ENCODE measurements at places on chromosomes 3 and 15.

DNA sequence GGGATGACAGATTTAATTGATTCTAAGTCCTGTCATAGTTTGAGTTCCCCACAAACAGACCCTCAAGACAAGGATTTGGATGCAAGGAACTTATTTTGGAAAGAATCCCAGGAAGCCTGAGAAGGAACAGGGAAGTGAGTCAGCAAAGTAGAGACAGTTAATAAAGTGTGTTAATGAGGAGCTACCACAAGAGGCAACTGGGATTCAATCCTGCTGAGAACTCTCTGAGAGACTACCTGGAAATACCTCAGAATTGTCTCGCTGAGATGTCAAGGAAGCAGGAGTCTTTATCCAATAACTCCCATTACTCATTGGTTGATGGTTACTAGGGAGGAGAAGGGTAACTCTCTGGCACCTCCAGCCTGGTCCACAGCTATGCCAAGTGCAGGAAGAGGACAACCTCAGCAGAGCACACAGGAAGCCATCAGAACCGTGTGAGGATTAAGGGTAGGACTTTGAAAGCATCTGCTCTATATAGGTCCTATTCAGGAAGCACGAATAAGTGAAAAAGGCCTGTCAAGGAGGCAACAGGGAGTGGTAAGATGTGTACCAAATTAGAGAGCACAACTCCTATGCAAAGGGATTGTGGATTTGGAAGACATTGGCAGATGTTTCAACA lies 311.1 kb upstream of the KCNH8 start:
- DNase-seq = no peak

GRCh38 chr15:32120577-32121383 lies 90.5 kb downstream of the CHRNA7 start:
- DNase-seq = no peak

- DNase-seq = no peak
Measured at GRCh38 chr15:66855041-66855440, 153.0 kb downstream of the SMAD6 start.

DNA sequence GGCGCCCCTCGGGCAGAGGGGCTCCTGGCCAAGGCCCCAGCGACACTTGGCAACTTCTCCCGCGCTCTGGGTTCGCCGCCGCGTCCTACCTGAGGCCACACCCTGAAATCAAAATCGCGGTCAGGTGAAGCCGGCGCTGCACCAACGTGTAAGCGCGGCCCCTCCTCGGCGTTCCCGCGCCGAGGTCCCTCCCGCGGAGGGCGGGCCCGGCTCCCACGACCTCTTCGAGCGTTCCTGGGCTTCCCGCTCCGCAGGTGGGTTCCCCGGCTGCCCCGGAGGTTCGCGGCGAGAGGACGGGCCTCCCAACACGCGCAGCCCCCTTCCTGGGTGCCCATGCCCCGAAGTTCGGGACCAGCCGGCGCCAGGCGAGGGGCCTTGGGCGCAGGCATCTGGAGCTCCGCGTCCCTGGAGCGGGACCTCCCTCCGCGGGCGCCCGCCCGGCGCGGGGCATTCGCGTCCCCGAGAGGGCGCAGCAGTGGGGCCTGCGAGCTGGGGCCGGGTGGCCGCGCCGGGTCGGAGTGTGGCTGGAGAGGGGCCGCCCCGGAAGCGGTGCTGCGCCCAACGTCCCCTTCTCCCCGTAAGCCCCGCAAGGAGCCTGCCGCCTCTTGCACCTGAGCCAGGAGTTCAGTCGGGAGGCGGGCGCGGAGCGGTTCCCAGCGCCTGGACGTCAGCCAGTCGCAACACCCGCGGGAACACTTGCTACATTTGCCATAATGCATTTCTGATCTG lies 13.7 kb downstream of the PAK6 start:
- DNase-seq = no peak

GRCh38 chr3:5250467-5251195 lies 63.1 kb downstream of the EDEM1 start:
- no peak for DNase-seq

DNA sequence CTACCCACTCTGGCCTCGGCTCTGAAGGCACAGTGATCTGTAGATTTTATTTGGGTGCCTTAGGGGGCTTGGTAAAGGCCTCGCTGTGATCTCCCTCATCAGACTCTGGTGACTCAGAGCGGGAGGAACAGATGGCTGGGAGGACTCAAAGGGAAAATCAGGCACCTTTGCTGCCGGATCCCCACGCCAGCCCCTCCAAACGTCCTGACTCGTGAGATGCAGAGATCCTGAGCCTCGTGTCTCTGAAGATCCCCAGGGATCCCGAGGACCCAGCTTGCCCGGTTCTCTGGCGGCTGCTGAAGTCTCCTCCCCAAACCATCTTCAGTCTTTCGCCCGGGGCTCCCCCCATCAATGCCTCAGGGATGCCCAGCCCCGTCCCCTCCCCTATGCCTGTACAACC lies 32.8 kb downstream of the MUC20 start:
- no peak for DNase-seq

- no peak for DNase-seq
Measured at GRCh38 chr3:181629029-181629428, 82.7 kb upstream of the SOX2 start.

GRCh38 chr3:172272698-172273097 lies 175.6 kb downstream of the GHSR start:
- DNase-seq = no peak

GRCh38 chr3:107032111-107032510 lies 345.1 kb upstream of the CCDC54 start:
- DNase-seq = no peak

GRCh38 chr3:111652492-111653180 lies 57.5 kb upstream of the ZBED2 start:
- DNase-seq = no peak

GRCh38 chr3:48859206-48859605 lies 11.5 kb upstream of the PRKAR2A start:
- DNase-seq = no peak

DNA sequence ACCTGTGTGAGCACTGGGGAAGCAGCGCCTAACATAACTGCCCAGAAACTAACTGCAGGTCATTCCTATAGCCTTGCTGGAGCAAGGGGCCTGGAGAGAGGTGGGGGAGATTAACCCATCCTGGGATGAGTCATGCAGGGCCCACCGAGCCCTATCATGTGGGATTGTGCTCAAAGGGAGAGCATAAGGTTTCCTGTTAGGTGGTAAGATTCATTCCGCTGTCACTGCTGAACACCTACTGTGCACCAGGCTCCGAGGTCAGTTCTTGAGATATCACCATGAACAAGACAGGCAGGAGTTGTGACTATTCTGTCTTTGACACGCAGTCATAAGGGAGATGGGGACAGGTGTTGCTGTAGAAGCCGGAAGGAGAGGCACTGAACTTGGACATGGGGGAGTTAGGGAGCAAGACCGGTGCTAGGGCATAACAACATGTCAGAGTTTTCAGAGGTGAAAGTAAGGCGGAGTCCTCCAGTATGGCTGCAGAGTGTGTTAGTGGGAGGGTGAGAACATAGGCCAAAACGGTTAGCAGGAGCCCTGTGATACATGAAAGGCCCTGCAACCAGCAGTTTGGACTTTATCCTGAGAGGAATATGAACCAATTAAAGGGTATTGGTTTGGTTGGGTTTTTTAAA lies 2.4 kb downstream of the SLC25A38 start:
- no peak for DNase-seq

DNA sequence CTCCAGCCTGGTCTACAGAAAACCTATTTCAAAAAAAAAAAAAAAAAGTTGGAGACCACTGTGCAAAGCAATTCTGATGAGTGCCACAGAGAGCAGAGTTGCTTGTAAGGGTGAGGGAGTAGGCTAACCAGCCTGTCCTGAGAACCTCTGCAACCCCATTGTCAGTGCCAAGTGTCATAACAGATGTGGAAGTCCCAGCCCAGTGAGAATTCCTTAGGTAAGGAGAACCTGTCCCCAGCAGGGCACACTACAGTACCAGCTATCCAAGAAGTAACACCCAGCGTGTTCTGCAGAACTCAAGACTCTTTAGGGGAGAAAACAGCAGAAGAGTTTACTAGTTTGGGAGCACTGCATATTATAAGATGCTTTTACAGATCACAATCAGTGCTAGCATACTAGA lies 156.3 kb downstream of the LIPC start:
- DNase-seq = no peak

DNA sequence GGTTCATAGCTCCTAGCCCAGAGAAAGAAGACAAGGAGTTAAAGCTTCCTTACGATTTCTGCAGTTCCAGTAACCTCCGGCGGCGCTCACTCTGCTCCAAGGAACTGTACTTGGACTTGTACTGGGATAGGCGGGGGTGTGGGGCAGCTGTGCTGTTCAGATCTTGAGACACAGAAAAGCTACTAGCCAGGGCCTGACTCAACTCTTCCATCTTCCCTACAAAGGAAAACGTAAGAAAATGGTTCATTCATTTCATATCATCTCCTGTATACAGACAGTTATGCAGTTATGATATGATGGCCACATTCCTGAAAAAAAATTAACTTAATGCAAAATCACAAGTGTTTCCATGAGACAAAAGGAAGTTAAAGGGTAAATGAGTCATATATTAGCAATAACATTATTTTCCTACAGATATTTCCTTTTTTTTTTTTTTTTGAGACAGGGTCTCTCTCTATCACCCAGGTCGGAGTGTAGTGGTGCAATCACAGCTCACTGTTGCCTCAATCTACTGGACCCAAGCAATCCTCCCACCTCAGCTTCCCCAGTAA lies 4.6 kb downstream of the SNUPN start:
- no peak for DNase-seq

DNA sequence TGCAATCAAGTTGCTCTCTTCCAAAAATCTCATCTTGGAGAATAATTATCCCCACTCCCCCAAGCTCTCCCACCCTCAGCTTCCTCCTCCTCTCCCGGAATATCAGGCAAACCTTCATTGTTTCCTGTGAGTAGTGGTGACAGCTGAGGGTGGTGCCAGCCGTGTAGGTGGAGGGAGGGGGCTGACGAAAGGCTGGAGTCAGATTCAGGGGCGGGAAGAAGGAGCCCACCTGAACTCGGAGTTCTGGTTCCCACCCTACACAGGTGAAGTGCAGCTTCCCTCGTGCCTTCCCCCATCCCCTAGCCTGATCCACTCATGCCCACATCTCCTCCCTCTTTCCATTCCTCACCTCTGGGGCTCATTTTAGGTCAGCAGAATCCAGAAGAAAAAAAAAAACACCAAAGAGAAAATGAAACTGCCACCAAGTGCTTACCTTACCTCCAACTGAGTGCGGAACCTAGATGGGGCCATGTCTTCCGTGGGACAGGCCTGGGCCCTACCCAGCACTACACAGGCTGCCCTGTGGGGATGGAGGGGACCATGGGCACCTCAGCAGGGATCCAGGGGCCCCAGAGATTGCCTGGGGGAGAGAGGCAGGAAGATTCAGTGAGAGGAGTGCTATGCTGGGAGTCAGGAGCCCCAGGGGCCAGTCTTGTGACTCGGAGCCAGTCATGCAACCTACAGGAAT lies 81.3 kb downstream of the ADCY5 start:
- no peak for DNase-seq

DNA sequence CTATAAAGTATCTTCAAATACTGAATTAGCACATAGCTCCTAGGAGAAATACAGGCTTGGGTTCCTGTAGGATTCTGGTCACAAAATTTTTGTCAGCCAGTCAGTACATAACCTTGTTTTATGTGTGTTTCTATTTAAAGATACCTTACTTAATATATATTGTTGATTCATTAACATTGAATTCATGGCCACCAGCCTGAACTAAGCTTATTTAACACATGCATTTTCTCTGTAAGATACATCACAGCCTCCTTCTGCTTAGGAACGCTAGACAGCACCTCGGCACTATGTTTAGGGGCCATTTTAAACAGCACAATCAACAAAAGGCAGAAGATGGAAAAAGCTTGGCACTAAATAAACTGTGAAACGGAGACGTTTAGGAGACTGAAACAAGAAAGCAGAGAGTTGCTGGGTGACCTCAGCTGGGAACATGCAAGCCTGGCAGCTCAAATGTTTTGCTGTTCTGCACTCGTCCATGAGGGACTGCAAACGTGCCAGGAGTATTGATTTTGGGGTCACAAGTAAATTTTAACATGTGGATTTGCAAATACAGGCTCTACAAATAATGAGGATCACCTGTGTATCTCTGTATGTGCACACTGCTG lies 432.2 kb upstream of the TPM1 start:
- DNase-seq = no peak

- DNase-seq = no peak
Measured at GRCh38 chr3:157919319-157919887, 186.8 kb downstream of the SHOX2 start.

DNA sequence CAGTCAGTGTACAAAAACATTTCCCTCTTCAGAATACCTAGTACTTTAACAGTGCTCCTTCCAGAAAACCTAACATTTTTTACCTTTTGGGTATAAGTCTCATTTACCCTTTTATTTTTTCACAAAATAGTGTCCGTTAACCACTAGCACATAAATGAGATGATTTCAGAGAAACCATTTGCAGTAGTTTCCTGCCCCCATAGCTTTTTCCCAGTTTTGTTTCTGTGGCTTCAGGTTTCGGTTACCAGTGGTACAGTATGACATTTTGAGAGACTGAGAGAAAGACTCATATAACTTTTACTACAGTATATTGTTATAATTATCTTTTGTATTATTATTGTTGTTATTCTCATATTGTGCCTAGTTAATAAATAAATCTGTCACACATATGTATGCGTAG lies 6.2 kb upstream of the RBMS3 start:
- no peak for DNase-seq

DNA sequence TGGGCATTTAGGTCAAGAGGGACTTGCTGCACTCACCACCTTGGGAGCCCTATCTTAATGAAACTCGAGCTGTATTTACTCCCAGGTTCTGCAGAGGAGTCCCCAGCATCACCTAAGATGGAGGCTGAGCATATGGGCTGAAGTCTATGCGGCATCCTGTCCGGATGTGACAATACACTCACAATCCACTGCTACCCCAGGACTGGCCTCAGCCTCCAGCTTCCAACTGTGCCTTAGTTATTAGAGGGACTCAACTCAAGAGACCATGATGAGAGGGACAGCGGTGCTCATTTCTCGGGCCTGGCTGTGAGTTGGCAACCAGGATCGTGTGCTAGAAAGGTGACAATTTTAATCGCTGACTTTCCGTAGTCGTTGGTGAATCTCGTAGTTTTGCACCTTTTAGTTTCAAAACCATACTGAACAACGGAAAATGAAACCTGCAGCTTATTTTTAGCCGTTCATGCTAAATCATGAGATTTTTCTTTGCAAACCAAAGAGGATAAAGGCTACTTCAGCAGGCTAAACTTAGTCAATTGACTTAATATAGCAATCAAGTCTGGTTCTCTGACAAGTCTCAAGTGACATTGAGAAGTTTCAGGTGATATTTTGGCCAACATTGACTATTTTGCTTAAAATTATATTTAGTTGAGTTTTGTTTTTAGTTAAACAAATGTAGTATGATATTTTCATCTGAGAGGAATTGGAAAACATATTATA lies 11.1 kb downstream of the ZBTB38 start:
- DNase-seq = no peak

DNA sequence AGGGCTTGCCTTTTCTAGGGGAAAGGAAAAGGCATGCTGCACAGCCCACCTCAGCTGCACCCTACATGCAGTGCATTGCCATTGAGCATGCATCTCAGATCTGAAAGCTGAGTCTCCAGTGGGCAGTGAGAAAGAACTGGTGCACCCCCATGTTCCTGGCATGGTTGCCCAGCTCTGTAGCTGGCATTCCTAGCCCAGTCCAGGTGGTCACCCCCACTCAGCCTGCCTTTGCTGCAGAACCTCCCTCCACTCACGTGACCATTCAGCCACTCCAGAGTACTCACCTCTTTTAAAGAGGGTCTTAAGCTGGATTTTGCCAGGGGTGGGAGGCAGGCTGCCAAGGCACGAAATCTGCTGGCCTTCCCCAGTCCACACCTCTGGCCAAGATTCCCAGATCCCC lies 208.6 kb upstream of the TOPAZ1 start:
- no peak for DNase-seq

GRCh38 chr3:161599697-161600096 lies 103.1 kb downstream of the OTOL1 start:
- DNase-seq = no peak

GRCh38 chr3:150830094-150830681 lies 67.2 kb upstream of the SIAH2 start:
- no peak for DNase-seq

Data from effector CD4-positive, alpha-beta T cell (primary cell).